ENCODE measurements at places on chromosomes 7 and 10.

DNA sequence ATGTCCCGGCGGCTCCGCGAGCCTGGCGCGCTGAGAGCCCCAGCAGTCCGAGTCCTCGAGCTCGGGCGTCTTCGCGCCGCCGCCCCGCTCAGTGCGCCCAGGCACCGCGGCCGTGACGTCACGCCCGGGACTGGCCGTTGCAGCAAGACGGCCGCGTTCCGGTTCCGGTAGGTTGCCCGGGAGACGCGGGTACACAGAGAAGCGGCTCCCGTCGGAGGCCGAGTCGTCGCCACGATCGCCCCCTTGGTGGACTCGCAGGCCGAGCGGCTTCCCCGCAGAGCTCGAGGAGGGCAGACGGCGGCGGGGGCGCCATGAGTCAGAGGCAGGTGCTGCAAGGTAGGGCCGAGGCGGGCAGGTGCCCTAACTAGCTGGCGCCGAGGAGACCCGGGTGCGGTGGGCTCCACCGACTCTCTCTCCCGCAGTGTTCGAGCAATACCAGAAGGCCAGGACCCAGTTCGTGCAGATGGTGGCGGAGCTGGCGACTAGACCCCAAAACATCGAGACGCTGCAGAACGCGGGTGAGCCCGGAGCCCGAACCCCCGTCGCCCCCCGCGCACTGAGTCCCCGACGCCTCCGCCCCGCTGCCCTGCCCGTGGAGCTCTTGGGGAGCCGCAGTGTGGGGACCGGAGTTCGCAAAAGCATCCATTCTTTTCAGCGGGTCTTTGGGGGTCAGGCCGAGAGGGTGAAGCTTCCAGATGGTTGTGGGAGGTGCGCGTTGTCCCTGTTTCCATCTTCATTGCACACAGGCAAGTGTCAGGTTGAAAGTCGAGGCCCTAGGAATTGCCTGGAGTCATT, at the start of gene SPAG6:
Gene SPAG6, plus strand, starts transcription at position 196 of the 795 bp plus-strand sequence. Its CDS starts 116 bp downstream, at position 312.
- DNase-seq = peak; percentile 70

DNA sequence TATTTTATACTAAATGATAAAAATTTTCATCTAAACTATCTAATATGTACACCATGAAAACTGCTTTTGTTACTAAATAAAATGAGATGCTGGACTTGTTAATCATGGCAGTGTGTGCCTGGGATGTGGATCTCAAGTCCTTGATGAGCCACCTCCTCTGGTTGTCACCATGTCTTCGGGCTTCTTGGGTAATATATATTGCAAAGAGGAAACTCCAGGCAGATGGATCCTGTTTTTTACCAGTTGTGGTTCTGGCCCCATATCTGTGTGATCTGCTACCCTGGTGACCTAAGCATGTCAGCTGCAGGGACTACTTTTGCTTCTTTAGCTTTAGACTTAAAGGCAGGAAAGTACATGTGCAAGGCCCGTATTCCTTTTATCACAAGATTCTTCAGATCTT, 46.2 kb downstream of the TMEM60 start:
- no peak for DNase-seq

DNA sequence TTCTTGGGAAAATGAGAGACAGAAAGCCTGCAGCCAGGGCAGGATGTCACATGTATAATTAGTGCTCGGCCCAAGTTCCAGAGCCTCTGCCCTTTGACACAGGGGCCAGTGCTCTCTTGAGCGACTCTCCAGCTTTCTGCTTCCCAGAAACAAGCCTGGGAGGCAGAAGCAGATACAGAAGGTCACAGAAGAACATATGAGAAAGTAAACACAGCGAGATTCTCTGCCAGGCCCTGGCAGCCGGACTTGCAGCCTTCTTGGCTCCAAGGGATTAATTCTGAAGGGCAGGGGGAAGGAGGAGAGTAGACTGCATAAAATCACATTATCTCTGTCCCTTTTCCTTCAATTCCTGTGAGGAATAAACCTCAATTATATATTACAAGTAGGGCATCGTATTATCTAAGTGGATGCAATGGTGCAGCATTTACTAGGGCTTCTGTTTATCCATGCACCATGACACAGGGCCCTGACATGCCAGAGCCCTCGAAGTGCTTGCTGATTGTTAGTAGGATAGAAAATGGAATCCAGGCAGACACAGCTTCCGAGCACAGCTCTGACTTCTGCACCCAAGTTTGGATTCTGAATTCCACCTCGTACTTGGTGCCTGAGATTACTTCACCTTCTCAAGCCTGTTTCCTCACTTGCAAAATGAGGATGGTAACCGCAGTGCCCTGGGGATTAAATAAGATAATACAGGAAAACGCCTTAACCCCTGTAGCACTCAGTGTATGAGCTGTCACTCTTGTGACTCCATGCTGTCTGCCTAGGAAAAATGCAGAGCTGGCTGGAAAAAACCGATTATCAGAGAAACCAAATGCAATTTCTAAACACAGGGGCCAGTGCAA, 536.5 kb downstream of the TNS3 start:
- DNase-seq = no peak

DNA sequence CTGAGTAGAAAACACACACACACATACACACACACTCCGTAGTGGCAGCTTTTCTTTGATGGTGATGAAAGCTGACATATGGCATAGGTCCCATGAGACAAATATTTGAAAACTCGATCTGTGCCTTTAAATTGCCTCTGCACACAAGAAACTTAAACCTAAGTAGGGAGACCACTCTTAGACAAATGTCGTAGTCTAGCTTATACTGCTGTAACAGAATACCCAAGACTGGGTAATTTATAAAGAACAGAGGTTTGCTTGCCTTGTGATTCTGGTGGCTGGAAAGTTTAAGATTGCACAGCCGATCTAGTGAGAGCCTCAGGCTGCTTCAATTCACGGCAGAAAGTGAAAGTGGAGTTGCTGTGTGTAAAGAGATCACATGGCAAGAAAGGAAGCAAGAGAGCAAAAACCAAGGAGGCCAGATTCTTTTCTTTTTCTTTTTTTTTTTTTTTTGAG, 489.4 kb upstream of the SORCS1 start:
- DNase-seq = no peak

DNA sequence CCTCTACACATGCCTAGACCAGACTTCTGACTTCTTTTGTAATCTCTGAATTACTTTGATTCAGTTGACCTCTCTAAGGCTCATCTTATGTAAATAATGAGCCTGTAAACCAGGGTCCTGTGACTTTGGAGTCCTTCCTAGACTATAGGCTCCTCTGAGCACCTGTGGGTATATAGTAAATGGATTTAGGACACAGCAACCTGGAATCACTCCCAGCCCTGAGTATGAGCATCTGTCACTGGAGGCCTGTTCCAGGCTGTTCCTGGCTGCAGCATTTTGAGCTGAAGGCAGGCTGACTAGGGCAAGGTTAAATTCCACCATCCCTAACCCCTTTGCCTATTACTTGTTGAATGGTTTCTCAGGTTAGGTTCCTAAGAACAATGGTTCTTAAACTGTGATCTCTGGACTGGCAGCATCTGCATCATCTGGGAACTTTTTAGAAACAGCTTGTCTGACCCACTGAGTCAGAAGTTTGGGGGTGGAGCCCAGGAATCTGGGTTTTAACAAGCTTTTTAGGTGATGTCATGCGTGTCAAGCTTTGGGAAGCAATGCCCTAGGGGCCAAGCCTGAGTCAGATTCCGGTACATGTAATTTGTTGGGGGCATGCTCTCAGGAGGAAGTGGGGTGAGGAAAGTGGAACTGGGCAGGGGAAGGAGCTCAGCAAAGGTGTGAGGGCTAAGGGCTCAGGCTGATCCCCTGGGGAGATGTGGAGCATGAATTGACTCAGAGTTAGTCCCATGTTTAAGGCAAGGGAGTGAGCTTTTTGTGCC, 28.2 kb downstream of the MINDY4 start:
- no peak for DNase-seq

GRCh38 chr7:88664630-88665233, 94.8 kb upstream of the ZNF804B start:
- DNase-seq = no peak

- DNase-seq = no peak
Measured at GRCh38 chr7:69922026-69922803, 323.9 kb downstream of the AUTS2 start.

DNA sequence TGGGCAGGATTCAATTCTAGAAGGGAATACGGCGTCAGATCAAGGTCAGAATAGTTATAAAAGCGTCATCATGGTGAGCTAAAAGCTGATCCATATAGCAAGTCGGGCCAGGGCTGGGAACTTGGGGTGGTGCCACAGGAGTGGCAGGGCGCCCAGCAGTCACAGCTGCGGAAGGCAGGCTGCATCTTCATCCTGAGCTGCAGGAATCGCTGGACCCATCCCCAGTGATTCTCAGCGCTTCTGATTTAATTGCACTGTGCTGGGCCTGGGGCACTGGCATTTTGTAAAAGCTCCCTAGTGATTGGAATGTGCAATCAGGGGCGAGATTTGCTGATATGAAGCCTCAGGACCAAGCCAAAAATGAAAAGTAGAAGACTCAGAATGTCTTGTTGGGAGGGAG, 135.3 kb downstream of the CTTNBP2 start:
- DNase-seq = no peak

- DNase-seq = peak; percentile 53
Measured at GRCh38 chr10:3783682-3784432, 1.2 kb downstream of the KLF6 start.

GRCh38 chr7:113010377-113010776, 76.2 kb downstream of the GPR85 start:
- peak; percentile 4 for DNase-seq

DNA sequence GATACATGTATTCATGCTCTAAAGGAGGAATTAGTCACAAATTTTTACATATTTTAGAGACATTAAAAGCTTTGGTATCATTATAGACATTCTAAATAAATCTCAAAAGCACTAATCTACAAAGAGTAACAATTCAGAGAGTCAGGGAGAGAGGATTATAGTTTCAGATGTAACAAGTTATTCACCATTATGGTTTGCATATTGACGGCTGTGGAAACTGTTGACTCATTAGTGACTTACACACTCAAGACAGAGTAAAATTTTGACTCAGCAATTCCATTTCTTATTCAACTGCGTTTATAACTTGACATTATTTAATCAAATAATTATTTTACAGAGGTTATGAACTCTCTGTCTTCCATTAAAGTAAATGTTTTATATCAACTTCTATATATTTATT, 95.4 kb upstream of the SEMA3C start:
- DNase-seq = no peak

GRCh38 chr10:34078017-34078744, 736.9 kb downstream of the PARD3 start:
- no peak for DNase-seq

DNA sequence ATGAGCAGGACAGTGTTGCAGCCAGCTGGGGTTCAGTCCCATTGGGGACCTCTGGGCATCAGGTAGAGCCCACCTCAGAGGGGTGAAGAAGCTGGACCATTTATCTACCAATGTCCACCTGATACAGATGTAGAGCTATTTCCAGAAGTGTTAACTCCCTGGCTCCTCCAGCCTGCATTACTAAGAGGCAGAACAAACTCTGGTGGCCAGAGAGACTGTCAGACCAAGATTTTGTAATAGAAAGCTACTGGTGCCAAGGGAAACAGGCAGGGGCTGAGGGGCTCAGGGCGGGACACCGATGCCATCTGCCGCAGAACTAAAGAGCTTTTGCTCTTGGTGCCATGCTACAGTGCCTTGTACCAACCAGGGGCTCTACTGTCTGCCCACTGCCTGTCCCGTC, 268.2 kb upstream of the HABP2 start:
- no peak for DNase-seq

- DNase-seq = no peak
Measured at GRCh38 chr7:40162516-40162915, 27.7 kb downstream of the SUGCT start.

DNA sequence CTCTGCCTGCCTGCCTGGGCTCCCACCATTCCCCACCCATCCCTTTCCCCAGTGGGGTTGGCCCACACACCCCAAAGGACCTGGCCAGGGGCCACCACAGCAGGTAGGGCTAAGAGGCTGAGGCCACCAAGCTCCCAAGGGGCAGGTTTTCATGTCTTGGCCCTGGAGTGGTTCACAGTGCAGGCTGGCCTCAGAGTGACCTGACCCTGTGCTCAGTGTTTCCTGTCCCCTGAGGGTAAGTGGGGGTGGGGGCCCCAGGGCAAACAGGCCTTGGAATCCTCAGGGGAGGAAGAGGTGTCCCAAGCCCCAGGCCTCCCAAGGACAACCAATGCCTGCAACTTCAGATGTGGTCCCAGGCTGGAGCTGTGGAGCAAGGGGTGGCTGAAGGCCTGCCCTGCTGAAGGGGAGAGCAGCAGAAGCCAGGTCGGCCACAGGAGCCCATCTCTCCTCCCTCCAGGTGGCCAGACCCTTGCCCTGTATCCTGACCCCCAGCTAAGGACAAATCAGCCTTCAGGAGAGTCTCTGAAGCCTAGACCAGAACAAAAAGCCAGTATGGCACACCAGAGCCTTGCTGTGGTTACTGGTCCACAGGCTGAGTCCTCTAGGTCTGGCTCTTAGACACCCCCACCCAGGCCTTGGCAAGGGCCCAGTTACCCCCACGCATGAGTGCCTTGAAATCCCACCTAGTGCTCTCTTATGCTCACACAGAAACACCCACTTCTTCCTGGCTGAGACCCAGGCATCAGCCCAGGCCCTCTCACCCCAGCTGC, 27.6 kb downstream of the POLL start:
- DNase-seq = peak; percentile 18

DNA sequence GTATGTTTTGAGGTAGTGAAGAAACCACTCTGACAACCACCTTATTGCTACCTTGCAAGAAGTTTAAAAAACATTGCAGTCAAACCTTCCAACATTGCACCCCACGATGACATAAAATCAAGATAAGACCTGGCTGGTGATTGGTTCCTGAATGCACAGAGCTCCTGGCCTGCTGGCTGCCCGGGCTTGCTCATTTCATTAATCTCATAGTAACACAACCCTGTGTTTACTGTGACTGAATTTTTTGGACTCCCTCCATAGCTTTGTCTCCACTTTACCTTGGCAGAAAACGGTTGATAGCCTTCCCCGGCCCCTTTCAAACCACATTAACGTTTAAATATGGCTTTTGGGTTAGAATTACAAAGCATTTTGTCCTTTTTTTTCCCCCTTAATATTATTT, 27.5 kb downstream of the VWA2 start:
- peak; percentile 84 for DNase-seq

GRCh38 chr7:99440195-99440594, 1.5 kb downstream of the CPSF4 start:
- DNase-seq = no peak

DNA sequence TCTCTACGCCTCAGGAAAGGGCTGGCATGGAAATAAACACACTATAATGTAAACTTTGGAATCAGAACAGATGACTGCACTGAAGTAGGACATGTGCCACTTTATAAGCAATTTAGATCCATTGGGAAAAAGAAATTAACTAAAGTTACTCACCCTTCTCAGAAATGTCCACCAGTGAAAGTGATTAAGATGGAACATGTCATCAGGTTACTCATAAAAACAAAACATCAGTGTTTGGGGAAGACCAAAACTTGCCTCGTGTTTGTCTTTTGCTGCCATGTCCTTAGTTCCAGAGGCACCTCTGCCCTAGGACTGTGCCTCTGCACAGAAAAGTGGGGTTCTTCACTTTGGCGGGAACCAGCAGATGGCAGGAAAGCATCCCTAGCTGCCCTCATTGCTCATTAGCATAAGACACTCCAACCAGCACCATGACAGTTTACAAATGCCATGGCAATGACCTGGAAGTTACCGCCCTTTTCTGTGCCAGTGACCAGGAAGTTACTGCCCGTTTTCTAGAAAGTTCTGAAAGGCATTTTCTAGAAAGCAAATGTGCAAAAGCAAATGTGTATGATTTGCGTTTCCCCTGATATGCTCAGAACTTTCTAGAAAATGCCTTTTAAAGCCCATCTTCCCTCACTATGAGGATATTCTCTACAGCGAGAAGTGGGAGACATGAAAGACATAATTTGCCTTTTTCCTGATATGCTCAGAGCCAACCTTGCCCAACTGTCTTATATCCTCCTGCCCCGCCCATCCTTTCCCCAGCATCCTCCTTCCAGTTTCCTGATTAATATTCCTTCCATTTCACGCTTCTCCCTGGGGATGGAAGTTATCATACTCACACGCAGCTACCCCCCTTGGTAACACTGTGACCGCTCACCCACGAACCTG, 258.2 kb downstream of the USP6NL start:
- no peak for DNase-seq
